Activated naive CD4-positive, alpha-beta T cell treated with anti-CD3 and anti-CD28 coated beads for 36 hours (primary cell): ENCODE measurements at places on chromosomes 12 and 14. TPM values are rescaled to one million over a fixed set of nuclear protein-coding genes. Genes with fewer than 3 reads are reported as not detected.

GRCh38 chr12:116172224-116172849, 105.2 kb downstream of the MED13L start:
- peak; percentile 78 for DNase-seq
- H3K4me1 ChIP-seq: peaks cover 67% of the 10 kb centered on the region
- H3K36me3 ChIP-seq: no peaks in the 10 kb centered on the region
- H3K4me3 ChIP-seq: peak overlapping the region; percentile 58

DNA sequence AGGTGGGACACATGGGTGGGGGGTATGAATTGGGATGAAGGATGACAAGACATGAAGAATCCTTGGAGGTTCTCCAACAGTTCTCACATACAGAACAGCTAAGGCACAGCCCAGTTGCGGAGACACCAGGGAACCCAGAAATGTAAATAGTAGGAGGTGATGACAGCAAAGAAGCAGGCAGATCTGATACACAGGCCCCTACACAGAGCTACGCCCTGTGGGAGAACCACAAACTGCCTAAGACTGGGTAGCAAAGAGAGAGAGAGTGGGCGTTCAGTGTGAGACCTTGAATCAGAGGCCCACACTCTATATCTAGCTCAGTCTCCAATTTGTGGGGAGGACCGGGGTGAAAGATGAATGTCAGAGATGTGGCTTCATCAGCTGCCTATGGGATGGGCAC, 9.5 kb upstream of the NUMB start:
- peaks cover 45% of the 10 kb centered on the region for H3K4me1 ChIP-seq
- H3K27me3 ChIP-seq: no peaks in the 10 kb centered on the region
- H3K27ac ChIP-seq: peak overlapping the region; percentile 46
- no peak overlapping the region for H3K4me3 ChIP-seq
- DNase-seq: peak; percentile 48

DNA sequence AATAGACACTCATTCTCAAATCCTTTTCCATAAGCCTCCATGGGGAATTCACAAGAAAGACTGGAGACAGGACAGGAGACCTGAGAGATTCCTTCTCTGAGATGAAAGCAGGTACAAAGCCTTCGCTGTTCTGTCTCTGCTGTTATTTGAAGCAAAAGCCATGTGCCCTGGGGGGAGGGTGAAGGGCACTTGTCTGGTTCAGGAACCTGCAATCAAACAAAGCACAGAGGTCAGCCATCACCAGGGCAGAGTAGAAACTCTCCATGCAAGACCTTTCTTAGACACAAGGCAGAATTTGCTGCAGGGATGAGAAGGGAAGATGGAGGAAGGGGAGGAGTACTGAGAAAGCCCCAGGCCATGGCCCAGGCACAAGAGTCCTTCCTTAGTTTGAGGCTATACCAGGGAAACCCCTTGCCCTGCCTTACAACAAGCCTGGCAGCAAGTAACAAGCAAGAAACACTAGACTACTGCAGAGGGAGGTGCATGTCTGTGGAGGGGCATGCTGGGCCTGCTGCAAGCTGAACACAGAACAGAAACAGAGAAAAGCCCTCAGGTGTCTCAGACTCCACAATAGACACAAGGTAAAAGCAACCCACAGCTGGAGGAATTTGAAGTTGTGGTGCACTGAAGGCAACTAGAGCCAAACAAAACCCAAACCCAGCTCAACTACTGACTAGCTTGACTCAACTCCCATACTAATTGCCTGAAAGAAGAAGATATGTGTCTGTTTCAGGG, 7.8 kb upstream of the ART4 start:
- no peak overlapping the region for H3K4me3 ChIP-seq
- no peaks in the 10 kb centered on the region for H3K27me3 ChIP-seq
- DNase-seq: no peak
- H3K36me3 ChIP-seq: no peaks in the 10 kb centered on the region
- H3K4me1 ChIP-seq: peaks cover 3% of the 10 kb centered on the region

DNA sequence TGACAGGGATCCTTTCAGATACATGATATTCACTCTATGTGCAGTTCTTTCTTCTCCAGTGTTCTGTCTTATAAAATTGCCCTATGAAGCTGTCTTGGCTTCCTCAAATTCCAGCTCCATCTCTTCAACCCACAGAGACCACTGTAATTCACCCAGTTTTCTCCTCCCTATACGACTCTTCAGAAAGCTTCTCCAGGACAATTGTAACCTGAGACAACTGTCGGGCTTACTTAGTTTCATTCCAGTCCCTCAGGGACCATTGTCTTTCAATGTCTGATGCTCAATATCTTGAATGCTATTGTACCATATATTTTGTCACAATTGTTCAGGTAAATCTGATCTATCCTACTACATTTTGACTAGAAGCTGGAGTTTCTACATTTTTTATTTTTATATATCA, 345.3 kb downstream of the RPL10L start:
- DNase-seq: no peak
- H3K4me1 ChIP-seq: no peaks in the 10 kb centered on the region
- H3K4me3 ChIP-seq: no peak overlapping the region
- H3K36me3 ChIP-seq: no peaks in the 10 kb centered on the region
- no peaks in the 10 kb centered on the region for H3K27me3 ChIP-seq

DNA sequence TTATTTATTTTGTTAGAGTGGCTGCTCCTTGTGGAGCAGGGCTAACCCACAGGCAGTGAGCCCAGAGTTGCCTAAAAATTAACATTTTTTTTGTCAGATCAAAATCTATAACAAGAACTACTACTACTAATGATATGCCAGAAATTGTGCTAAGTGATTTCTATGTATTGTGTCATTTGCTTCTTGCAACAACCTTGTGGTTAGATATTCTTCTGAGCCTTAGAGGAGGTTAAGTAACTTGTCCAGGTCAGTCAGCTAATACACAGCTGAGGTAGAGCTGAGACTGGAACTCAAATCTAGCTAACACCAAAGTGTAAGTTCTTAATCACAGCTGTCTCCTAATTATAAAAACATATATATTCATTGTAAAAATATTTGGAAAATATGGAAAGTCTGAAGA, 29.8 kb downstream of the CFL2 start:
- H3K36me3 ChIP-seq: no peaks in the 10 kb centered on the region
- H3K27ac ChIP-seq: no peak overlapping the region
- no peaks in the 10 kb centered on the region for H3K27me3 ChIP-seq

GRCh38 chr12:115075552-115076170, 391.7 kb upstream of the TBX3 start:
- no peaks in the 10 kb centered on the region for H3K36me3 ChIP-seq
- no peak for DNase-seq
- no peak overlapping the region for H3K27ac ChIP-seq
- no peaks in the 10 kb centered on the region for H3K4me1 ChIP-seq

- peaks cover 13% of the 10 kb centered on the region for H3K4me1 ChIP-seq
- no peak overlapping the region for H3K27ac ChIP-seq
- no peak overlapping the region for H3K4me3 ChIP-seq
- peaks cover 80% of the 10 kb centered on the region for H3K36me3 ChIP-seq
- no peaks in the 10 kb centered on the region for H3K27me3 ChIP-seq
These were observed 6.6 kb upstream of the GAPDH start for GRCh38 chr12:6527711-6528110.

- H3K27ac ChIP-seq: no peak overlapping the region
- H3K4me1 ChIP-seq: no peaks in the 10 kb centered on the region
- H3K27me3 ChIP-seq: peaks cover 19% of the 10 kb centered on the region
- H3K36me3 ChIP-seq: no peaks in the 10 kb centered on the region
These were observed 60.3 kb upstream of the GALNT9 start for GRCh38 chr12:132389526-132390286.

DNA sequence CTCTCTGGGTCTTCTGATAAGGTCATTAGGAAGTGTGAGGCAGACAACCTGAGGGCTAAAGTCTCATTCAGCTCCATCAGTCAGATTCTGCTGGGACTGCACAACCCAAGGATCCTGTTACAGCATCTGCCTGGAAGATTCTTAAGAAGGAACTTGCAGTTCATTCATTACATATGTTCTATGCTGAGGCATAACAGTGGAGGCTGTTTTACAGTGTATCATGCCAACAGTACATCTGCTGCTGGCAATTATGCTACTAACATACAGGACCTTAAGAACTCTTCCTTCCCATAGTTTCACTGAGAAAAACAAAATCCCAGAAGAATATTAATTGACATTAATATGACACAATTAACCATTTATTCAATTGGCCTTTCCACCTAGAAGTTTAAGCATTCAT, 968.6 kb downstream of the DIO2 start:
- H3K27ac ChIP-seq: no peak overlapping the region
- no peak for DNase-seq

DNA sequence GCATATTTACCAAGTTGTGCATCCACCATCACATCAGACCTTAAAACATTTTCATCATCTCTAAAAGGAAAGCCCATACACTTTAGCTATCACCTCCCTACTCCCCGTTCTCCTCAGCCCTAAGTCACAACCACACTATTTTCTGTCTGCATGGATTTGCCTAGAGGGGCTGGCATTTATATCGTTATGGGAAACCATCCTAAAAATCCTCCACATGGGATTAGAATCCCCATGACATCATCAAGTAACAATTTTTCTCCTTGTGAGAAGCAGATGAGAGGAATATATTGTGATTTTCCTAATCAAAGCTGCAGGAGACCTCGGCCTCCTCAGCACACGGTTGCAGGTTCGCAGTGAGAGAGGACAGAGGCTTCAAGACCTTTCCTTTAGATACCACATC, 114.1 kb downstream of the SLC15A4 start:
- H3K27me3 ChIP-seq: no peaks in the 10 kb centered on the region
- DNase-seq: no peak
- no peaks in the 10 kb centered on the region for H3K36me3 ChIP-seq
- no peaks in the 10 kb centered on the region for H3K4me1 ChIP-seq

GRCh38 chr14:20179880-20180279, 10.8 kb upstream of the OR11G2 start:
- no peak for DNase-seq
- no peak overlapping the region for H3K27ac ChIP-seq
- no peaks in the 10 kb centered on the region for H3K4me1 ChIP-seq
- H3K4me3 ChIP-seq: no peak overlapping the region
- no peaks in the 10 kb centered on the region for H3K36me3 ChIP-seq

Gene CLEC12A
- not detected for total RNA-seq

Gene TOMM20L
- total RNA-seq: not detected

Gene KRT75
- not detected for total RNA-seq
